Fibroblast of villous mesenchyme (primary cell): ENCODE measurements at places on chromosomes 5 and 9. TPM values are rescaled to one million over a fixed set of nuclear protein-coding genes. Genes with fewer than 3 reads are reported as not detected.

The TAF11L8 gene
- total RNA-seq = not detected in 2 replicates

The GHR gene
- total RNA-seq = 0.97 and 2.2 TPM in 2 replicates

DNA sequence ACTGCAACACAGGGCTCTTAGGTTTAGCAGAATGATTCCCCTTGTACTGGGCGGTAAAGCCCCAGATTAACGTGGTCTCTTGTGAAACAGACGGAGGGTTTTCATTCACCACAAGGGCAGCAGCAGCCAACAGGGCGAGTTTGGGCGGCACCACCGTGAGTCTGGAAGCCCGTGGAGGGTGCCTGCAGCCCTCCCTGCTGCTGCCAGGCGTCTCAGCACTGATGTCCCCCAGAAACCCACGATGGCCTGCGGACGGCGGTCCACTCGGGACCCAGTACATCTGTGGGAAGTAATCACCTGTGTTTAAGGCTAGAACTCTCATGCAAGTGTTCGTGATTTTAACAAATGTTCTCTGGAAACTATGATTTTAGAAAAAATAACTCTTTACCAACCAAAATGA, 67.8 kb downstream of the IRX2 start:
- DNase-seq = no peak

GRCh38 chr5:180160215-180160614, 48.8 kb downstream of the RASGEF1C start:
- DNase-seq = no peak

DNA sequence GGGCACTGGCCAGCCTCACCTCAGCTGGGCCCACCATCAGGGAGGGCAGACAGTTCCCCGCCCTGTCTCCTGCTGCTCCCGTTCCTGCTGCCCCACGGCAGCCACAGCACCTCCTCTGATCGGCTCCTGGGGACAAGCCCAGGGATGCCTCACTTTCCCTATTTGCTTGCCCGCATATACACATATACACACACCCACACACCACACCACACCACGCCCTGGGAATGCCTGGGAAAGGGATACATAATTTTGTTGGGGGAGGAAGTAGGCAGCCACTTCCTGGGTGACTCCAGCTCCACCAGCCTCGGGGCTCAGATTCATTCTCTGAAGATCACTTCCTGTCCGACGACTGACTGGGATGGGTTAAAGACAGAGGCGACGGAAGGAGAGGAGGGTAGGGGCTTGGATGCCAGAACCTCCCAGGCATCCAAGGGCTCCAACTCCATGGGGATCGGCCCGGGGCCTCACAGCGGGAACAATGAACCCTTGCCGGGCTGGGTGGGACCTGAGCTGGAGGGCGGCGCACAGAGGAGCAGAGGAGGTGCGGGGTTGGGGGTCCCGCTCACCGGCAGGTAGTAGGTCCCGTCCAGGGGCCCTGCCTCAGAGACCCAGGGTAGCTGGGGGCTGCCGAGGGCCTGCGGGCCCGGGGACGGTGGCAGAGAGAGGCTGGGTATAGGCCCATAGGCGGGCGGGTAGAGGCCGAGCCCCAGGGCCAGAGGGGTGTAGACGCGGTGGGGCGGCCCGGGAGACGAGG, 2.0 kb upstream of the MZB1 start:
- DNase-seq = no peak

DNA sequence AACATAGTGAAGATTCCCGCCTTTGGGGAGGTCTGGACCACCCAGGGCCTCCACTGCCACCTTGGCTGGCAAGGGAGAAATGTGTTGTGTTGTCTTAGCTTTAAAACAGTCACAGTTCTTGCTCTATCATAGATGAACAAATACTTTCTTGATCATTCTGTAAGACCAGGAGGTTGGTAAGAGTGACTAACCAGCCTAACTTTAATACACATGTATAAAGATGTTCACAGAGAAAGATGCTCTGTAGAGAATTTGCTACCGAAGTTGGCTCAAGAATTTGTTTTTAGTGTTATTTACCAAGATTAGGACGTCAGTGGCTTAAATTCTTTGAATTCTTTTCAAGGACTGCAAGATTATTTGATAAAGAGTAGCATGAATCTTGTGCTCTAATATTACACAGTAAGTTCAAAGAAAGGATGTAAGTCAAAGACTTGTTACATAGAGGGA, 28.4 kb downstream of the GLRX start:
- peak; percentile 86 for DNase-seq
